ENCODE measurements at places on chromosomes 5 and 9.

- DNase-seq, result no peak
Measured at GRCh38 chr5:61817472-61818326, 485.6 kb downstream of the ZSWIM6 start.

DNA sequence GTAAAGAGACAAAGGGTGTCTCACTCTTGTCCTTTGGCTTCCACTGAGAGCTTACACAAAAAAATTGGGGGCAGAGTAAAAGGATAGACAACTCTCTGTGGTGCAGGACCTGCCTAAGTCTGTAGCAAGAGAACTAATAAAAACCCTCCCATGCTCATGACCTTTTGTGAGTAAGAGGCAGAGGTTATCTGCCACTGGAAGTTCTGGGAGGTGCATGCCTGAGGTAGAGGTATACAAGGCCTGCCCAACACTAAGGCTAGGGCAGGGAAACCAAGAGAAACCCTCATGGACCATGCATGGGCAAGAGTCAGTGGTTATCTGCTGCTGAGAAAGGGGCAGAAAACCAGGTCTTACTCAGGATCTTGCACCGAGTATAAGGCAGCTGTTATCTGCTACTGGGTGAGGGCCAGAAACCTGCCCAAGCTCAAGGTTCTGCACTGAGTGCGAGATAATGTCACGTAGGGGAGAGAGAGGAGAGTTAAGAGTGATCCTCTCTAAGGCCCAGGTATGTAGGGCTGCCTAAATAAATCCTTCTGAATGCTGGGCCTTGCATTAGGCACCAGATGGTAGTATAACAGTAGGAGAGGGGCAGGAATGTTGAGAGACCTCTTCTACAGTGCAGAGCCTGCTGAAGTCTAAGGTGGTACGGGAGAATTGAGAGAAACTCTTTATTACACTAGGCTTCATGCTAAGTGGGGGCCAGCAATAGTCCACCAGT lies 143.4 kb downstream of the MACROH2A1 start:
- DNase-seq, result no peak

DNA sequence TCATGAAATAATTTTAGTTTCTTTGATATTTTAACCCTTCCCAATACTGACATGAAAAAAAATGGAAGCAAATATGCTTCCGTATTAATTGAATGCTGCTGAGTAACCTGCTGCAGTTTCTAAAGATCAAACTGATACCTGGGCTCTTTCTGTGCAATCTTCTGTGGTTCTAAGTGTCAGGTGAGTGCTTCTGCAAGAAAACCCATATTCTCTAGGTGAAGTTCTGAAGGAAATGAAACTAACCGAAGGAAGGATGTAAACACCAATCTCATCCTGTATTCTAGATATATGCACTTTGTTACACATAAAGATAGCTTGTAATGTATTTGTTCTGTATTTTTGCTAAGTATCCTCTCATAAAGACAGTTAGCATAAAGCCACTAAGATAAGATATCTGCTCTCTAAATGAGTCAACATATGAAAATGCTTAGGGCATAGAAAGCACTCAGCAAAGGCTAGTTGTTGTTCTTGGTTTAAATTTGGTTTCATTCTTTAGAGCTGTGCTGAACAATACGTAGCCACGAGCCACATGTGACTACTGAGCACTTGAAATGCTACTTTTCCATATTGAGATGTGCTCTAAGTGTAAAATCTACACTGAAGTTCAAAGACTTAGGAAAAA lies 52.0 kb downstream of the ITGA2 start:
- DNase-seq, result no peak

DNA sequence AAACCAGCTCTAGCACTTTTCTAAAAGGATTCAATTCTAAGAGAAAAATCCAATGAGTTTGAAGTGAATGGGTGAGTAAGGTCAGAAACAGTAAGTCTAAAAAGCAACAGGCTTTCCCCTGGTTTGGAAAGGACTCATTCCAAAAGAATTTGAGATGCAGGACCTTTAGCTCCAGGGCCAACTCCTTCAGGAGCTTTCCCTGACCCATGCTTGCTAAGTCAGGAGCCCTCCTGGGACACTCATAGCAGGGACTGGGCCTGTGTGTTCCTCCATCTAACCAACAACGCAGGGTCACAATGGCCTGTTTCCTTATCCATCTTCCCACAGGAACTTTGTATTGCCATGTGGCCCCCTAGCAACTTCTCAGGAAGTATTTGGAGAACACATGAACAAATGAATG lies 198.8 kb downstream of the FRMD3 start:
- no peak for DNase-seq
